ENCODE measurements at places on chromosomes 6 and 20.
A peak's percentile ranks its signal among the peaks of the same experiment; 100 is the strongest.

- peak; percentile 34 for DNase-seq
These were observed 166.9 kb upstream of the MCHR2 start for GRCh38 chr6:100160930-100161329.

GRCh38 chr6:131997429-131998153 is 46.4 kb upstream of the CCN2 start:
- no peak for DNase-seq

DNA sequence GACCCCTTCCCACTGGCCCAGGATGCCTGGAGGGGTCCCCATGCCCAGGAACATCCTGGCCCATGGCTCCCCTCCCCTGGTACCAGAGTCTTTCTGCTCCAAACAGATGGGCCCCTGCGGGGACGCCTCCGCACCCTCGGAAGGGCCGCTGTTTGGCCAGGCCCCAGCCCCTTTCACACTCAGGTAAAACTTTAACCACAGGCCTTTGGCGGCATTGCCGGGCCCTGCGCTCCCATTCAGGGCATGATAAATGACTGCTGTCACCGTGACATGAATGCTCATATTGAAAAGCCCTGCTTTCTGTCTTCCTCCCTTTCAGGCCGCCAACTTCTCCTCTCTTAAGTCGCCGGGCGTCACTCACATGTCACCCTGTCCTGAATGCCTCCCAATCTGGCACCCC is 141.5 kb upstream of the TOP1 start:
- DNase-seq: no peak

- DNase-seq: no peak
These were observed 160.7 kb upstream of the PDE10A start for GRCh38 chr6:165823609-165824326.

- no peak for DNase-seq
These were observed 17.2 kb upstream of the RTF2 start for GRCh38 chr20:56451056-56451765.

- DNase-seq: no peak
These were observed 185.7 kb upstream of the FLRT3 start for GRCh38 chr20:14523090-14523489.

DNA sequence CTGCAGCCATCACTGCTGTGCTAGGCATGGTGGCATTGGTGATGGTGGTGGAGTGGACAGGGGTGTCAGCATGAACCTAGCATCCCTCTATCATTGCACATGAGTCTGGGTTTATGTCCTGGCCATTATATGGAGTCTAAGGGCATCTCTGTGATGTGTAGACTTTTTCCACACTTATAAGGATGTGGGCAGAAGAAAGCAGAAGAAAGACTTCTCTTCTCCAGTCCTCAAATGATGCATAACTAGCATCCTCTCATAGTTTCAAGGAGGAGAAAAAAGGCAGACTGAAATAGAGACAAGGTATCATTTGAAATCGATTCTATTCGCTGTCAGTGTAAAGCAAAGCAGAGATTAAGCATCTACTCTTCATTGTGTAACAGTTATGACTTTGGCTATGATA is 140.0 kb upstream of the ATXN1 start:
- no peak for DNase-seq

- DNase-seq: no peak
These were observed 16.1 kb upstream of the LAMP5 start for GRCh38 chr20:9498322-9498721.

GRCh38 chr6:73983367-73983766 is 287.4 kb downstream of the CD109 start:
- no peak for DNase-seq

DNA sequence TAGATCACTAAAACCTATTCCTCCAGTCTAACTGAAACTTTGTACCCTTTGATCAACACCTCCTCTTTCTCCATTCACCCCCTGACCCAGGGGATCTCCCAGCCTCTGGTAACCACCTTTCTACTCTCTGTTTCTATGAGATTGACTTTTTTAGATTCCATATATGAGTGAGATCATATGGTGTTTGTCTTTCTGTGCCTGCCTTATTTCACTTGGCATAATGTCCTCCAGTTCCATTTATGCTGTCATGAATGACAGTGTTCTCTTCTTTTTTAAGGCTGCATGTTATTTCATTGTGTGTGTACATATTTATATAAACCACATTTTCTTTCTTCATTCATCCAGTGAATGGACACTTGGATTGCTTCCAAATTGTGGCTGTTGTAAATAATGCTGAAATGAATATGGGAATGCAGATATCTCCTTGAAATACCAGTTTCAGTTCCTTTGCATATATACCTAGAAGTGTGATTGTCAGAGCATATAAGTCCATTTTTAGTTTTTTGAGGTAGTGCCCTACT is 57.7 kb downstream of the DHX35 start:
- no peak for DNase-seq

GRCh38 chr20:1621316-1621715 is 1.5 kb upstream of the SIRPB1 start:
- DNase-seq: no peak

- no peak for DNase-seq
These were observed 7.7 kb upstream of the PHACTR3 start for GRCh38 chr20:59596690-59597089.

DNA sequence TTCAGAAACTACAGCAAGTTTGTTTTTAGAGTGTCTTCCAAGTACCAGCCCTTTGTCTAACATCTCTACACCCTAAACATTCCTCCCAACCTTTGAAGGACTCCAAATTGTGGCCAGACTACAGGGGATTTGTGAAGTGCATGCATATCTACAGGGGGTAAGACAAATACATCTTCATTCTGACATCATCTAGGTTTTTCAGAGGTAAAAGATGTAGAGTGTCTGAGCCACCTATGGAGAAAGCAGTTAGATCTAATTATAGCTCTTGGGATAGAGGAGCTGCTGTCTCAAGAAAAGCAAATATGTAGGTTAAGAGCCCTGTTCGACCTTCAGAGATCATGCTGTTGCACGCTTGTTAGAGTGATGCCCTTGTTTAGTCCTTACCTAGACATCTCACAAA is 617.7 kb upstream of the AGPAT4 start:
- DNase-seq: no peak

DNA sequence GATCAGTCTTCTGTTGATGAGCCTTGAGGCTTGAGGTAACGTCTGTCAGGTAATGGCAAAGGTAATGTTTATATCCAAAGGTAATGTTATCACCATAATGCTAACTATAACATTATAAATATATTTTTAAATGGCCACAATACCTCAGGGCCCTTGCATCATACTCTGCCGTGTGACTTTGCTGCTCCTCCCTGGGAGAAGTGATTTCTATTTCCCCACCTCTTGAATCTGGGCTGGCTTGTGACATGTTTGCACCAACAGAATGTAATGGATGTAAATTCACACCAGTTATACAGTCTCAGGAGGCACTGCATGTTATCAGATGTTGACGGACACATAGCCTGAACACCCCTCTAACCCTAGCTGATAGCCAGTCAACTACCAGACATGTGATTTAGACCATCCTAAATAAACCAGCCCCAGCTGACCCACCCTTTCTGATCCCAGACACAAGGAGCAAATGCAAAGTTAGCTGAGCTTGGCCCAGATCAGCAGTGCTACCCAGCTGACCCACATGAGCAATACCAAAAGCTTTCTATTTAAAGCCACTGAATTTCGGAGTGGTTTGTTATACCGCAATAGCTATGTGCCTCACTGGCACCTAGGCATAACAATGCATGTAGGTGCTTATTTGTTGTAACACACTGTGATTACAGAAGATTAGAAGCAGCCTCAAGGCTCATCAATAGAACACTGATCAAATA is 93.8 kb upstream of the SIRPA start:
- no peak for DNase-seq

Data from NCI-H1092 treated with DMSO at 0.1 percent for 48 hours (cell line).